LoVo (cell line): ENCODE measurements at places on chromosomes 6 and 20.

DNA sequence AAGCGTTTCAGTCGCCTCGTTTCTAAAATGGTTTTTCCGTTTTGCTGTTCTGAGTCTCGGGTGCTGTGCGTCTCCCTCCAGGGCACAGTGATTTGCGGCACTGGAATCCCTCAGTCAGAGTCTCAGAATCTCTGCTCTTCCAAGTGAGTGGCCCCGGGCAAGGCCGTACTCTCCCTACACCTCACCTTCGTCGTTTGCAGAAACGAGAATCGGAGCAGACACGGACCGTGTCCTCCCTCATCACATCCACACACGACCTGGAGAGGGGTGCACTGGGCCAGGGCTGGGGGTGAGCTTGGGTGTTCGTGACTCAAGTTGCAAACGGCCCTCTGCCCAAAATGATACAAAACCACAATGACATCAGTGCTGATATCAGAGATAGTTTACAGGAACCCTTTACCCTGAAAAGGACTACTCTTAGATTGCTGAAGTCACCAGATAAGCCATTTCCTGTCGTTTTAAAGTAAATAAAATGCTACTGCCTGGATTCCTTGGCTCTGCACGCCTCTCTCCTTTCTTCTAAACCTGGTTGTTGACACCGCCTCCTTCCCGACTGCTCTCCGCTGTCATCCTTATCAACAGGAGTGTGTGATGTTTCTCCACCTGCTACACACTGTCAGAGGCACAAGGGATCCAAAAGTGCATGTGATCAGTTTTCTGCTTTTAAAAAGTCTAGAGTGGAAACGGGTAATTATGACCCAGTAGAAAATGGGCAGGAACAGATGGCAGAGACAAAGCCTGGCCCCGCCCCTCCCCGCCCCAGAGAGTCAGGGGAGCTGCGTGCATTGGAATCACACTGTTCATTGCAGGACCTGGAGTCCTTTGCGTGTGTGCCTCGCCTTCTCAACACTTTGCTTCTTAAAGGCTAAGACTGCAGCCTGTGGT is 38.4 kb downstream of the KIF25 start:
- peak; percentile 16 for DNase-seq

DNA sequence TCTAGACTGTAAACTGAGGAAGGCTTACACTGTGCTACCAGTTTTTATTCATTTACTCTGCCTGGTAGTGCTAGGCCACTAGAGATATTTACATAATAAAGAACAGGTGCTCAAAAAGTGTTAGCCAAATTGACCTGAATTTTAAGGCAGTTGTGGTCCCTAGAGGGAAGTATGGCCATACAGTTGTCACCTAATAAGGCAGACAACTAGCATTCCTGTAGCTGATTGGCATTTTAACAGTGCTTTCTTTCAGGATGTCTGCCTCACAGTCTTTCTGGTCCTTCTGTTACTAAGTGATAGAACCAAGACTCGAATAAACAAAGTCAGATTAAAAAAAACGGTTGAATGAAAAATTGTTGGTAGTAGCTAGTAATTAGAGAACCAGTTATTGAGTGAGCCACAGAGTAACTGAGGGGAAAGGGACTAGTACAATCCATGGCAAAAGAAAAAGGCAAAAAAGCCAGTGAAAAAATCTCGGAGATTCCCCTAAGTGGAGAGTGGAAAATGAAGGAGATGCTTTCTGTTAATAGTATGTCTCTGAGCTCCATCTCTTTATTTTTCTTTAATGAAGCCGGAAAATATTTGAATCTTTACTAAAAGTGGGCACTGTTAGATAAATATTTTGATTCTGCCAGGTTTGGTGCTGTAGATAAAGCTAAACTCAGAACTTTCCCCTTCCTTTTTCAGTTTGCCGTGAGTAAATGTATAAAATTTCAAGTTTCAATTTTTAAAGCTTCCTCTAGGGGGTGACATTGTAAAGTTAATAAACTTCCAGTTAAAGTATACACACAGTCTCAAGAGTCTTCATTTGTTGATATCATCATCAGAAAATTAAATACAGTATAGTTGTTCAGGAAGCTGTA is 9.1 kb downstream of the VTA1 start:
- peak; percentile 36 for DNase-seq

GRCh38 chr6:98958776-98959175 is 11.0 kb upstream of the FBXL4 start:
- no peak for DNase-seq

GRCh38 chr6:52543262-52543661 is 33.6 kb downstream of the TRAM2 start:
- no peak for DNase-seq

- DNase-seq: no peak
Observed at GRCh38 chr6:42352856-42353564, 98.7 kb downstream of the TRERF1 start.

GRCh38 chr20:35700625-35701148 is 1.5 kb downstream of the ROMO1 start:
- DNase-seq: no peak

- DNase-seq: no peak
Observed at GRCh38 chr6:125828476-125829039, 37.8 kb downstream of the NCOA7 start.

DNA sequence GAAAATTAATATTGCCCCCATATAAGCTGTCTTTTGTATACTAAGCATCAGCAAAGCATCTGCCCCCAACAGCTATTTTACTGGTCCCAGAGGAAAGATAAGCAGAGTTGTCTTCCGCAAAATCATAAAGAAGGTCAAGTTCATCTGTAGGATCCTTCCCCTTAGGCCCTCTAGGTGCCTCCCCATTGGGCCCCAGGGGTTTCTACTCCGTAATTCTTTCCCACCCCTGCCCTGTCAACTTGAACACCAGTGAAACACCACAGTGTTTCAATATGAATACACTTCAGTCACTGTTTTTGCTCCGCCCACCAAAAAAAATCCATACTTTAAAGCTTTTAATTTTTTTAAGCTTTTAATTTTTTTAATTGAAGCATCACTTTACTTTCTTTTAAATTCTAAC is 159.2 kb downstream of the ATXN1 start:
- DNase-seq: no peak

- DNase-seq: no peak
Observed at GRCh38 chr6:23446469-23446967, 679.5 kb upstream of the NRSN1 start.

- DNase-seq: no peak
Observed at GRCh38 chr20:1371202-1371782, 21.6 kb downstream of the FKBP1A start.
